ENCODE measurements at places on chromosomes 7 and 10.

- no peak for DNase-seq
Observed at GRCh38 chr10:35546824-35547225, 58.3 kb upstream of the GJD4 start.

GRCh38 chr10:22615819-22616499 lies 98.4 kb downstream of the PIP4K2A start:
- no peak for DNase-seq

DNA sequence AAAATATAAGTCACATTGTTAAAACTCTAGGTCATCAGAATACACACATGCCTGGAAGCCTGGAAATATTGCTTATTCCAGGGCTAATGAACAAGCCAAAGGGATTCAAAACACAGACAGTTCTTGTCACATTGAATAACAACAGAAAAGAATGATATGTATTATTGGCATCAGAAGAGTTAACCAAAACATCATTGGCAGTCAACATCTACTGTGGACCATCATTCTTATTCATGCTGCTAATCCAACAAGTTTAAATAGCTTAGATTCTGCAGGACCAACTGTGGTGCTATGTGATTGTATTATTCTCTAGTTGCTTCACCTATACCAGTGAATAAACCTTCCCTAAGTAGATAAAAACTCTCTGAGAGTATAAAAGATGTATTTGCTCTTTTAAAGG lies 198.3 kb downstream of the NEBL start:
- DNase-seq = no peak

DNA sequence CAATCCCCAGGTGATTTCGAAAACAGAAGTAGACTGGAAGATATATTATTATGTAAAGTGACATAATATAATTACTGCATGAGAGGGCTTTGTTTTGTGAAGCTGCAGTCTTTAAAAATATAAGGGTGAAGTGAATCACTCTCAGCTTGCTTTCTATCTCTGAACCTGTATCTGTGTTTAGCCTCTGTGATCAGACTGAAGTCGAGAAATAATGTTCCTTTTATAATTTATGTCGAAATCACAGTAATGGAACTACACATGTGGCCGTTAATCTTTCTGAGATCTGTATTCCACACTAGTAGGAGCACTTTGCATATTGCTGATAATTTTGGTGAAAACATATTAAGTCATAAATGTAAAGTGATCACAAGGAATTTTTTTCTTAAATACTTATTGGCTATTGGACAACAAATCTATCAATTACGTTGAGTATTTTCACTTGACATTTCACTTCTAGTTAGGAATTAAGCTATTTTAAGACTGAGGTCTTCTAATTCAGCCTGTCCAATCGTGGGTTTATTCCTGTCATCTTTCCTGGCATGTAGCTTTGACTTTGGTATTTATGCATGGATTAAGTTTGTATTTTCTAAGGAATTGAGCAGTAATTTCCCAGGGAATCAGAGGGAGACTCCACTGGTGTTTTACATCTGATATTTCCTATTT lies 268.2 kb upstream of the POT1 start:
- no peak for DNase-seq

GRCh38 chr10:93703066-93703465 lies 674 bp upstream of the FRA10AC1 start:
- no peak for DNase-seq

DNA sequence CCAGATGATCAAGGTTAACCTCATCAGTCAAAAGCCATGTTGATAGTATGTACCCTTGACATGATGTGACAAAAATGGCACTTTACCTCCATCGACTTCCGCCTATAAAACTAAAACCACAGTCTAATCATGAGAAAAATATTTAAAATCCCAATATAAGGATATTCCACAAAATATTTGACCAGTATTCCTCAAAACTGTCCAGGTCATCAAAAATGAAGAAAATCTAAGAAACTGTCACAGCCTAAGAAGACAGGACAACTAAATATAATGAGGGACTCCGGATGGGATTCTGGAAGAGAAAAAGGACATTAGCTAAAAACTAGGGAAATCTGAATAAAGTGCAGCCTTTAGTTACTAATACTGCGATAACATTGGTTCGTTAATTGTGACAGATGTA lies 67.6 kb downstream of the XPNPEP1 start:
- no peak for DNase-seq

DNA sequence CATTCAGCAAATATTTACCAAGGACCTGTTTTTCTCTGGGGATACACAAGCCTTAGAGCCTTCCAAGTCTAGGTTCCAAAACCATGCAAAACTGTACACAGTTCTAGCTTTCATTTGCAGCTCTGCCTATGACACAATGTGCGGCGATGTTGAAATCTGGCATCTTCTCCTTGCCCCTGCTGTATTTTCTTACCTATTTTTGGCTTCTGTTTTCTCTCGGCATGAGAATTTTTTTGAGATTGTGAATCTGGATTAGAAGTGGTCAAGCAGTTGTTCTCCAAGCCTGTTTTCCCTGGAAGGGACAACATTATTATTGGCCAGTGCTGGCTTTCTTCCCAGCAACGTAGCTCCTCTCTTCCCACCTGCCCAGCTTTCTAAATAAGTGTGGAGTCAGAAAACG lies 176.3 kb downstream of the CREB5 start:
- no peak for DNase-seq

DNA sequence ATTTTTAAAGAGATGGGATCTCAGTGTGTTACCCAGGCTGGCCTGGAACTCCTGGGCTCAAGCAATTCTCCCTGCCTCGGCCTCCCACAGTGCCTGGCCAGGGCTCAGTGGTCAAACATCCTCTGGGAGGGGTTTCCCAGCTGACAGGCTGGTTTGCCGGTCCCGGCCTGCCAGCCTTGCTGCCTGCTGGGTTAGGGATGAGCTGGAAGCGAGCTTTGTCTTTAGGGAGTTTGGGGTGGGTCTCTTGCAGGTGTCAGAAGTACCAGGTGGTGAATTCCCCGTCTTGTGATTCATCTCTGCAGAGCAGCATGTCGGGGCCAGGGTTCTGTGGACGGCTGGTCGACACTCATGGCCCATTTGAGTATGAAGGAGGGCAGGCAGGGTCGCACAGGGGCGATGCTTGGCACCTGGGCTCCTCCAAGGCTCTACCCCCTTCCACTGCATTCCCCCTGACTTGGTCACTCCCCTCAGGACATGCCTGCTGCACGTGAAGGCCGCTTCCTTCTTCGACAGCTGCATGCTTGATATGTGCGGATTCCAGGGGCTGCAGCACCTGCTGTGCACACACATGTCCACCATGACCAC lies 30.3 kb downstream of the ZAN start:
- no peak for DNase-seq

DNA sequence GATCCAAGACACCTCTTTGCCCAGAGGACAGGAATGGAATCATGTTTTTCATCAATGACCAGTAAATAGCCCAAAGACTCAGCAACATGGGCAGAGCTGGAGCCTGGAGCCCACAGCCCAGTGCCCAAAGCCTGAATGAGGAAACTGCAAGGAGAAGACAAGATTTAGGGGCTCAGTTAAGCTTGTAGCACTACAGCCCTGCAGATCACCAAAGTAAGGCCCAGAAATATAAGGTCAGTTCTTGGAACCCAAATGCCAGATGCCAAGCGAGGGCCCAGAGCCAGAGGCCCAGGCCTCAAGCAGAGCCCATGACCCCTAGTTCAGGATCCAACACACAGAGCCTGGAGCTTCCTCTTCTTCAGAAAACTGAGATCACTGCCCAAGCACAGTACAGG lies 32.4 kb downstream of the MBL2 start:
- DNase-seq = no peak

GRCh38 chr7:100171087-100171681 lies 2.8 kb upstream of the GAL3ST4 start:
- DNase-seq = no peak

DNA sequence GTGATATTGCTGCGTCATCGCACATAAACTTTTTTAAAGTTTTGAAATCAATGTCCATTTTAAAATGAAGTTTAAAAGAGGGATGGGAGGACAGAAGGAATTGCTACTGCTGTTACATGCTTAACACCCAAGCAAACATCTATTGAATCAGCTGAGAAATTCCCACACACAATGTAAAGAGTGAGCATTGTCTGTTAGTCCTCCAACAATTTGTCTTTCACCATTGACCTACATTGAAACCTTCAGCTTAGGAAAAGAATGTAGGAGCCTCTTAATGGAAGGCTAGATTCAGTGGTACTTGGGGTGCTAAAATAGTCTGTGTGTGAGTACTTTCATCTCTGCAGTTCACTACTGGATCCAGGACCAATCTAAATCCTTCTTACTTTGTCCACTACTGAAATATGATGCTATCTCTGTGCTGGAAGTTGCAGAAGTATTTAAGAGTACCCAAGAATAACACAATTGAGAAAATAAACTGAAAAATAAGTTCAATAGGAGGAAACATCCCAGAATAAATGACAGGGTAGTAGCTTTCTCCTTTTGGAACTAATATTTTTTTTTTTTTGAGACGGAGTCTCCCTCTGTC lies 23.8 kb upstream of the FBXW4 start:
- no peak for DNase-seq

- no peak for DNase-seq
Observed at GRCh38 chr10:52187521-52188258, 126.4 kb upstream of the DKK1 start.

GRCh38 chr7:151539088-151539671 lies 19.5 kb upstream of the RHEB start:
- DNase-seq = no peak
